Activated T-helper 17 cell treated with anti-CD3 and anti-CD28 coated beads, Interleukin-2, amount 50 U/mL, for 72 hours (primary cell): ENCODE measurements at places on chromosomes 7 and 10.

DNA sequence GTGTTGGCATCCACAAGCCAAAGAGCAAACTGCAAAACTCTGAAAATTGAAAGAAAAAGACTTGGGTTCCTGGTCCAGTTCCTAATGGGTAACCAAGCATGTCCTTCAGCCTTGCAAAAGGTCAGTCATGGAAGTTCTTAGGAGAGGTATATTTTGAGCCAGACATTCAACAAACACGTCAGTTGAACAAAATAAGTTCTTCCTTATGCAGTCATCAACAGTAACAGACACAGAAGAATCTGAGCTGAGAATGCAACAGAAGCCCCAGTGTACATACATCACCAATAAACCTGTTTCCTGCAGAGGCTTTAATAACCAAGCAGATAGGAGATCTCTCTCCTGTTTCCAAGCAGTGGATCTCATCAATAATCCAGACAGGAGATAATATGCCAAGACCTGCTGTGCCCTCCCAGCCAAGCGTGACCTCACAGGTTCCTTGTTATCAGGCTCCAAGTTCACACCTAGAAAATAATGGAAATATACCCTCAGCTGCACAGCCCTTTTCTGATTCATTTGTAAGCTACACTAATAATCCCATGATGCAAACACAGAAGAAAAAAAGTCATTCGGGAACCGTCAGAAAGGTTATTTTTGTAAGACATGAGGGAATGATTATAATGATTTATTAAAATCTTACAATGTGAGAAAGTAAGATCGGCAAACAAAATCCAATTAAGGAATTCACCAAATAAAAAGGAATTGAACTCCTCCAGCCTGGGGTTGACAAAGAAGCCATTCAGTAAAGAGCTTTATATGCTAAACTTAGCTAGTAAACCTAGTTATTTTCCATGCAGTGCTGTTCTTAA, 90.7 kb downstream of the DGKI start:
- no peak overlapping the region for H3K27ac ChIP-seq
- H3K36me3 ChIP-seq, result no peaks in the 10 kb centered on the region
- ATAC-seq, result no peak
- no peaks in the 10 kb centered on the region for H3K4me1 ChIP-seq

- no peaks in the 10 kb centered on the region for H3K36me3 ChIP-seq
- H3K4me1 ChIP-seq, result peaks cover 19% of the 10 kb centered on the region
- peaks cover 14% of the 10 kb centered on the region for H3K27me3 ChIP-seq
- peak overlapping the region; percentile 45 for H3K27ac ChIP-seq
Measured at GRCh38 chr7:156918635-156919034, 25.7 kb upstream of the LMBR1 start.

DNA sequence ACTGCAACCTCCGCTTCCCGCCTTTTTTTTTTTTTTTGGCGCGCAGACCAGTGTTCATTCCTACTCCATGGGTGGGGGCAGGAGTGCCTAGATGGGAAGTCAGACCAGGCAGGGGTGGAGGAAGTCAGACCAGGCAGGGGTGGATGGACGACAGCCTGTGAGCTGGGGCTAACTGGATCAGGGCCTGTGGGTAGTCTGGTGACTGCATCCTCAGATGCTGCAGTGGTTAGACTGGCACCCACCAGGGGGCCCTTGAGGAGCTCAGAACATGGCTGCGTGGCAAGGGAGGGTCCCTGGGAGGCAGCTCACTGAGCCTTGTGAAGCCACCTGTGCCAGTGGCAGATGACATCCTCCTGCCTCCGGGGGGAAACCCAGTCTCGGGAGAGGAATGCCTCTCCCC, 35.1 kb downstream of the RCC1L start:
- ATAC-seq, result no peak
- H3K27me3 ChIP-seq, result no peaks in the 10 kb centered on the region
- H3K36me3 ChIP-seq, result peaks cover 15% of the 10 kb centered on the region
- no peak overlapping the region for H3K27ac ChIP-seq
- no peak overlapping the region for H3K4me3 ChIP-seq

GRCh38 chr7:101597941-101598340, 31.2 kb downstream of the MYL10 start:
- H3K27ac ChIP-seq, result no peak overlapping the region
- ATAC-seq, result no peak
- H3K36me3 ChIP-seq, result no peaks in the 10 kb centered on the region
